ENCODE measurements at places on chromosomes 11 and 22.

GRCh38 chr11:58465690-58466089 is 23.7 kb upstream of the OR5B12 start:
- no peak for DNase-seq

GRCh38 chr22:17786435-17787161 is 12.3 kb upstream of the BID start:
- DNase-seq: no peak

GRCh38 chr11:134216816-134217215 is 7.0 kb downstream of the NCAPD3 start:
- no peak for DNase-seq

DNA sequence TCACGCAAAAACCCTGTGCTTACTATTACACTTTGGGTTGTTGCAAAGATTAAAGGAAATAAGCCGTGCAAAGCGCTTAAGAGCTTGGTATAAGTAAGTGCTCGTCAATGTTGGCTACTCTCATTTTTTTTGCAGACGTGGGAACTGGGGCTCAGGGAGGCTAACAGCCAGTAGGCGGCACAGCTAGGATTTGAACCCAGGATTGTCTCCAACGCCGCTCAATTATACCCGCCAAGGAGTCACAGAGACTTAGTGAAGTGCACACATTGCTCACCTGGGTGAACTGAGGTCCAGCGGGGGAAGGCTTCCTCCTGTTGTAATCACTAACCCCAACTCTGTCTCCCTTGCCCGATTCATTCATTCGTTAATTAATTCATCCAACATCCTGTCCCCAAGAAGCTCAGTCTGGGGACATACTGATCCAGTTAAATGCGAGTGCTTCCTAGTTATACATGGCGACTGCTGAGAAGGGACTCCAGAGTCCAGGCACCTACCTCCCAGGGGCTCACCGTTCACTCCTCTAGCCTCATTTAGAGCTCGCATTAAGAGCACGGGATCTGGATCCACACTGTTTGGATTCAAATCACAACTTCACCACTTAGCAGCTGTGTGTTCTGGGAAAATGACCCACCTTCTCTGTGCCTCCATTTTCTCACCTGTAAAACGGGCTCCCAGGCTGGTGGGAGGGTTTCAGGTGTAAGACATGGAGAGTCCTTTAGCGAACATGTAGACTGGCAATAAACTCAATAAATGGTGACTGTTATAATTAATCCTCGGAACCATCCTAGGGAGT is 838 bp upstream of the MTFP1 start:
- no peak for DNase-seq

DNA sequence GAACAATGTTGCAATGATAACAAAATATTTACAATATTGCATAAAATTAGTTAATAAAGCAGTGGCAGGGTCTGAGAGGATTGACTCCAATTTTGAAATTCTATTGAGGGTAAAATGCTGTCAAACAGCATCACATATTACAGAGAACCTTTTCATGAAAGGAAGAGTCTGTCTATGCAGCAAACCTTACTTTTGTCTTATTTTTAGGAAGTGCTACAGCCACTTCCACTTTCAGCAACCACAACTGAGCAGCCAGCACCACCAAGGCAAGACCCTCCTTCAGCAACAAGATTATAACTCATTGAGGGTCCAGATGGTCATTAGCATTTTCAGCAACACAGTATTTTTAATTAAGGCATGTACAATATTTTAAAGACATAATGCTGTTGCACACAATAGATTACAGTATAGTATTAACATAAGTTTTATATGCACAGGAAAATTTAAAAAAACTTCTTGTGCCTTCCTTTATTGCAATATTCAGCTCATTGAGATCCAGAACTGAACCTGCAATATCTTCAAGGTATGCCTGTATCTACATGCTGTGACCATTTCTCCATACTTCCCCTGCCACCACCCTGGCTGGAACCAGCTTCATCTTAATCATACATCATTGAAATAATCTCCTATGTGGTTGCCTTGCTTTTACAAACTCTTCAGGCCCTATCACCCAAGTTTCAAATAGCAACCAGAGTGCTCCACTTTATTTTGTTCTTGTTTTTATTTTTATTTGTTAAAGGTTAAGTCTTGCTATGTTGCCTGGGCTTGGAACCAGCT is 711.2 kb downstream of the KCNA4 start:
- DNase-seq: no peak

DNA sequence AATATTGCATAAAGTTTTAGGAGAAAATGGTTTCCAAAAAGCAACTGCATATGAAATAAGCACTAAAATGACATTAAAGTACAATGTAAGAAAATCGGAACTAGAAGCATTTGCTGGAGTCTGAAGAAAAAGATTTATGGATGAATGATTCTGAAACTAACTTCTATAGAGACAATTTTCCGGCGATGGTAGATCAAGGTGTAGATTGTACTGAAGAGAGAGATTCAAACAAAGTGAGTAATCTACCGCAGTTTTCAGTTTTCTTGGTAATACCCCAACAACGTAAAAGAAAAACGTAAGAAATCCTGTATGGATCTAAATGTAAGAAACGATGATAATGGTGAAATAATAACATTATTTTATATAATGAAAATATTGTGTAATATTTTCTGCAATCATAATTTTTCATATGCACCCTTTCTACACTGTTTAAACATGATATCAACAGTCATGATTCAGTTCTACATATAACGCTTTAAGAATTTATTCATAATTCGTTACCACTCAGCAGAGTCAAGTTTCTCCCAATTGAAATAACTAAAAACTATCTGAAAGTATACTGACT is 1.8 kb upstream of the CDPF1 start:
- no peak for DNase-seq

DNA sequence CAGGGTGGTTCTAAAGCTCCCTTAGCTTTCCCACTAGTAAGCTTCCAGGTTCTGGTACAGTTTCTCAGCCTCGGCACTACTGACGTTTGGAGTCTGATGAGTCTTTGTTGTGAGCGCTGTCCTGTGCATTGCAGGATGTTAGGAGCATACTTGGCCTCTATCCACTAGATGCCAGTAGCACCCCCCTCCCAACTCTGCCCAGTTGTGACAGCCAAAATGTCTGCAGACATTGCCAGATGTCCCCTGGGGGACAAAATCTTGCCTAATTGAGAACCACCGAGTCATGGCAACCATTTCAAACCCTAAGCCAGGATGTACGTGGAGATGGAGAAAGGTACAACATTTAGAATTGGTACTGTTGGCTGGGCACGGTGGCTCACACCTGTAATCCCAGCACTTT is 68.7 kb downstream of the PTPRJ start:
- DNase-seq: no peak

Data from stimulated activated CD8-positive, alpha-beta memory T cell treated with anti-CD3 and anti-CD28 coated beads, Interleukin-4, amount 100 ng/mL, for 24 hours (primary cell).